ENCODE measurements at places on chromosomes 1 and 21.

- no peak for DNase-seq
Observed at GRCh38 chr1:213082420-213083111, 31.5 kb downstream of the RPS6KC1 start.

DNA sequence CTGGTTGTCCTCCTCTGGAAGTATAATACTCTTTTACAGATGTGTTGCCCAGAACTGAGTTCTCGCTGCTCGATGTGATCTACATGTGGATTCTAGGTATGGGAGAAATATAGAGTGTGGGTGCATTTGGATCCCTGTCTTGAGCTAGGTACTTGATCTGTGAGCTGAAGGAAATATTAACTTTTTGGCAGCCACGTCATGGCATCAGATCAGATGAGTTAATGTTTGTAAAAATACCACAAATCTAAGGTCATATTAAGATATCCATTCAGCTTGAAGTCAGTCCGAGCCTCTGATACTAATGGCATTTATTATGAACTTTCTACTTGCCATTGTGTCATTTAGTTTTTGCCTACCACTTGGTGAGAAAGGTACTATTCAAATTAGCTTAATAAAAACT, 24.6 kb downstream of the MAPKAPK2 start:
- no peak for DNase-seq

- no peak for DNase-seq
Observed at GRCh38 chr1:227234998-227235405, 83.3 kb downstream of the CDC42BPA start.

DNA sequence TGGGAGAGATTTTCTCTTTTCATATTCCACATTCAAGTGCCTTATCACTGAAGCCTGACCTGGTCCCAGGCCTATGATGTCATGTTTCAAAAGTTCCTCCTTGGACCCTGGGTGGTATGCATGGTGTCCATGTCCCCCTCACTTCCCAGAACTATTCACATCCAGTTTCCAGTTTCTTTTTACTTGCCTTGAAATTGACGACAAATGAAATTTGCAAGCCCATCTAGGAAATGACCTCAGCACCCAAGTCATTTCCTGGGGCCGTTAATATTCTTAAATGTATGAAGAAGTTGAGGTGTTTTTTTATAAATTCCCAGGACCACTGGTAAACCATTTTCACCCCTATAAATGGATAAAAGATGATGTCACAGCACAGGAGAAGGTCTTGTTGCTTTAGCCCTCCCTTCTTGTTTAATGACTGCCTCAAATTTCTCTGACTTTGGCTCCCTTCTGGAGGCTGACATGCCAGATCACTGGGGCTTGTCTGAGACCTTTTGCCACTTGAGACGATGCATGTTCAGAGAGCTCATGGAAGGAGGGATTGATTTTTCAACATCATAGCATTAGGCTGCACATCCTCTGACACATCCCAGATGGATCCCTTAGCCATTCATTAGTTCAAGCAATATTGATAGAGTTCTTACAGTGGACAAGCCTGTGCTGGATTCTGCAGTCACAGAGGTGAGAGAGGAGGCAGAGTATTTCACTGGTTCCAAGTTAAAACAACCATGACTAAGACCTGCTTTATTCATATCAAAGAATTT, 221.3 kb downstream of the PLPP3 start:
- DNase-seq, result no peak

- DNase-seq, result peak; percentile 2
Observed at GRCh38 chr1:31183927-31184554, 55.6 kb downstream of the NKAIN1 start.

GRCh38 chr1:165988275-165988674, 160.9 kb downstream of the UCK2 start:
- no peak for DNase-seq

DNA sequence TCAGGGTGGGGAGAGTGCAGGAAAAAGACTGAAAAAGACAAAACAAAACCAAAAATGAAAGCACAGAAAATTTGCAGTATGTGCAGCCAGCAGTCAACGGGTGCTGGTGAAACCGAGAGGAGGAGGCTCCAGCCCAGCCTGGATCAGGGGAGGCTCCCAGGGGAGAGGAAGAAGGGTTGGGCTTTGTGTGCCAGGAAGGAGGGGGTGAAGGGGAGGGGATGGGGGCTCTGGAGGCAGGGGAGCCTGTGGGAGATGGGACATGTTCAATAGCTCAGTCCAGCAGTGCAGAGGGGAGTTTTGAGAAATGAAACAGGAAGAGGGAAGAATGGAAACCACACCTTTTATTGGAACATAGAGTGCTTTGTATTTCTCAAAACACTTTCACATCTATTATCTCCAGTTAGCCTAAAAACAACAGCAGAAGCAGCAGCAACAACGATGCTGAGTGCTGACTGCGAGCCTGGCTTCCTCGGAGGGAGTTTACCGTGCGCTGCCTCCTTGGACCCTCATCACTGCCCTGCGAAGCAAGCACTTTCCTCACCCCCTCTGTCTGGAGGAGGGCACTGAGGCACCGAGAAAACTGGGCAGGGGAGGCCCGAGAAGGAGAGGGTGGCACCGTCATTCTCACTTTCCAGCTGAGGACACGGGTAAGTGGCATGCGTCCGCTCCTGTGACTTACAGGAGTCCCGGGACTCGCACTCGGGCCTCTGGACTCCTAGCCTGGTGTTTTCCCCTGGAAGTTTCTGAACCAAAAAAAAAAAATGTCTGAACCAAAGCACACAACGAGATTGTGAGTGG, 62.9 kb downstream of the MDM4 start:
- peak; percentile 6 for DNase-seq

- DNase-seq, result no peak
Observed at GRCh38 chr1:240109920-240110636, 18.4 kb downstream of the FMN2 start.

- peak; percentile 64 for DNase-seq
Observed at GRCh38 chr21:45607021-45607908, 36.3 kb upstream of the PCBP3 start.

GRCh38 chr1:85319931-85320330, 43.5 kb upstream of the BCL10 start:
- DNase-seq, result no peak

- DNase-seq, result no peak
Observed at GRCh38 chr1:206903687-206904086, 6.4 kb downstream of the IL24 start.

- DNase-seq, result no peak
Observed at GRCh38 chr1:235408503-235408960, 41.3 kb downstream of the TBCE start.

DNA sequence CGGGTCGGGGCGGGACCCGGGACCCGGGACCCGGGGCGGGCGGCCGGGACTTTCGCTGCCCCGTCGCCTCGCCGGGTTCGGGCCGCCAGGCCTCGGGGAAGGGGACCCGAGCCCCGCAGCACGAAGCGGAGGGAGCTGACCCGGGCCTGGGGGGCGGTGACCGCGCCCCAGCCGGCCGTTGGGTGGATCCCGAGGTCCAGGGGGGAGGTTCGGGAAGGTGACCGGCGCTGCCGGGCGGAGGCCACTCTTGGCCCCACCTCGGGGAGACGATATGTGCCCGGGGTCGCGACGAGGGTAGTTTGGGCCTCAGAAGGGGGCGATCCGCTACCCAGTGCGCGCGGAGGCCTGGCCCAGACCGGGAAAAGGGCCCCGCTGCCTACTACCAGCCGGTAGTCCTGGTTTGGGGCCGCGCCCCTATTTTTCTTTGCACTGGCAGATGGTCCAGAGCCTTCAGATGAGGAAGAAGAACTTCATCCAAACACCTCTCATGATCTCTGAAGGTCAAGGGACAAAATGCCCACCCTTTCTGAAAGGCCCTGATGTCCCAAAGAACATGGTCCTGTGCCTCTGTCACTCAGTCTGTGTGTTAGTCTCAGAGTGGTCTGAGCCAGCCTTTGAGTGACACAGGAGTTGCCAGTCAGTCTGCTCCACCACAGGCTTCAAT, 766 bp downstream of the AGO4 start:
- peak; percentile 5 for DNase-seq

GRCh38 chr1:34500451-34500850, 254.4 kb upstream of the GJB5 start:
- no peak for DNase-seq

GRCh38 chr1:2229037-2229864, 1.1 kb downstream of the SKI start:
- DNase-seq, result peak; percentile 45

Measured in activated CD4-positive, alpha-beta T cell treated with anti-CD3 and anti-CD28 coated beads for 4 hours (primary cell).